ENCODE measurements at places on chromosomes 3 and 15. TPM values are rescaled to one million over a fixed set of nuclear protein-coding genes. Genes with fewer than 3 reads are reported as not detected.

DNA sequence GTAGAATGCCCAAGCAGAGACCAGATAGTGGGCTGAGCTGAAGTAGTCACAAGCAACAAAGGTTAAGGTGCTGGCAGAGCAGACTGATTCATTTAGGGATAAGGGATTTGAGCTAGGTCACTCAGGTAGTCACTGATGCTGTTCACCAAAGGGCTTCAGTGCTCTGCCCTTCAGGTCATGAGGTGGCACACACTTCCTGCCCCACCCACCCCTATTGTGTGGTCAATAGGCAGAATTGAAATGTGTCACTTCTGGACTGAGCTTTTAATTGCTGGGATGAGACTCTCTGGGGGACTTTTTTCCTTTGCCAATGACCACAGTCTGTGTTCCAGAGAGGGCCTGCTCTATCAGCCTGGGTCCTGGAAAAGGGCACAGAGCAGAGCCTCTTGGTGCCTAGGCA lies 2.9 kb upstream of the DIS3L start:
- no peaks in the 10 kb centered on the region for H3K36me3 ChIP-seq
- no peak for DNase-seq
- H3K4me3 ChIP-seq = no peak overlapping the region
- no peaks in the 10 kb centered on the region for H3K4me1 ChIP-seq
- no peak overlapping the region for H3K27ac ChIP-seq

GRCh38 chr15:73571346-73571745 lies 61.8 kb downstream of the NPTN start:
- H3K27ac ChIP-seq = no peak overlapping the region
- no peaks in the 10 kb centered on the region for H3K36me3 ChIP-seq
- no peak overlapping the region for H3K4me3 ChIP-seq
- no peaks in the 10 kb centered on the region for H3K27me3 ChIP-seq
- DNase-seq = no peak
- no peaks in the 10 kb centered on the region for H3K4me1 ChIP-seq

DNA sequence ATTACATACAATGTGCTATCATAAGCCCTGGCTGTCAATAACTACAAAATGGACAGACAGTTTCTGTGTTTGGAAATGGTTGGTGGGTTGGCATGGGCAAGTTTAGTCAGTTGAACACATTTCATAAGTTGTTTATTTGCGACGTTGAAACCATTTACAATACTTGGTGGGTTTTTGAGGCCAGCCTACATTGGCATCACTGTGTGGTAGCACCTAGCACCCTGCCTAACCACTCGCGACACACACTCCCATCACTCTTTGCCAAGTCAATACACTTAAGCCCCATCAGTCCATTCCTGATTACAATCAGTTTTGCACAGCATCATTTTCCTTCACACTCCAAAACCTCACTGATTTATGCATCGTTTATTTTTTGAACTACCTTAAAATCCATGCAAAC lies 13.8 kb downstream of the PROK2 start:
- H3K27ac ChIP-seq = no peak overlapping the region
- no peaks in the 10 kb centered on the region for H3K4me1 ChIP-seq
- H3K4me3 ChIP-seq = no peak overlapping the region
- no peaks in the 10 kb centered on the region for H3K36me3 ChIP-seq
- DNase-seq = no peak

GRCh38 chr3:59677747-59678702 lies 628.2 kb upstream of the CFAP20DC start:
- no peaks in the 10 kb centered on the region for H3K27me3 ChIP-seq
- no peak overlapping the region for H3K4me3 ChIP-seq
- no peaks in the 10 kb centered on the region for H3K36me3 ChIP-seq
- DNase-seq = no peak

DNA sequence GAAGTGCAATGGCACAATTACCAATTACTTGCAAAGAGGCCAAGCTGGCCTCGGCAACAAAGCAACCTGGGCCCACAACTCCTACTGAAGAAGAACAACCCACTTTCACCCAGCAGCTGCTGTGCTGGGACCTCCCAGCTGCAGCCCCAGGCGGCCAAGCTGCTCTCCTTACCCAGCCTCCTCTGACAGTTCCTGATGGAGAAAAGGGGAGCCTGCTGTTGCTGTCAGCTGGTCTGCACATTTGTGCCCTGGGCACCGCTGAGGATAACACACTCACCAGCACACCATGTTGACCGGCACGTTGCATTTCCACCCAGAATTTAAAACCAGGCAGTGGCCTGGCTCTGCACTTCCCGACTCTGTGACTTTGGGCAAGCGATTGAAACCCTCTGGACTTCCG lies 33.6 kb downstream of the SSUH2 start:
- peaks cover 3% of the 10 kb centered on the region for H3K4me1 ChIP-seq
- no peak overlapping the region for H3K4me3 ChIP-seq
- H3K27me3 ChIP-seq = no peaks in the 10 kb centered on the region
- no peaks in the 10 kb centered on the region for H3K36me3 ChIP-seq

DNA sequence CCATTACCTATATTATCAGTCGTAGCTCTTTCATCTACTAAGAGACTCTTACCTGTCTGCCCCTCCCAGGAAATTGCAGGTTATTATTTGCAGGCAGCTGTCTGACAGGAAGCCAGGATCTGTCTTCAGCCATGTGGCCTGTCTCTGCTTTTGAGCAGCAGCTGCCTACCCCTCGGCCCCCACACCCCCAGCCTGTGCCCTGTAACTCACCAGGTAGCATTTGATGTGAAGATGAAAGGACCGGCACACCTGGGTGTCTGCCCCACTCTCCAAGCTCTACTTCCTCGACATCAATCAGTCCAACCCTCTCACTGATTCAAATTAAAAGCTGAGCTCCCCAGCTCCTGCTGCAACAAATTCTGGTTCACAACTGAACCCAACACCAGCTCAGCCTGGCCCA lies 197.2 kb upstream of the CTNNB1 start:
- no peaks in the 10 kb centered on the region for H3K36me3 ChIP-seq
- H3K27ac ChIP-seq = no peak overlapping the region
- H3K27me3 ChIP-seq = no peaks in the 10 kb centered on the region

DNA sequence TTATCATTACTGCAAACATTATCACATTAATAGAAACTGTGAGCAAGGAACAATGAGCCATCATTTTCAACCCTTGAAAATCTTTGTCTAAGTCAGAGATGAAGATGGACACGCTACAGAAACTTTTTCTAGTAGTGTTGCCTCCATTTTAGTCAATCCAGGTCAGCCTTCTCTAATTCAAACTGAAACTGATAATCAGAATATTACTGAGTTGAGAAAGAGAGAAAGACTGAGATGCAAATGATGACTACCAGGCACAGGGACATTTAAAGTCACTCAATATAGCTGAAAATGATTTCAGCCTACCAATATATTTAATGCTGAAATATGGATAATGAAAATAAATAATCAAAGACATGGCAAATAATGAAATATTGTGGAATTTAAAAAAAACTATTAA lies 261.4 kb downstream of the GBE1 start:
- H3K27ac ChIP-seq = no peak overlapping the region
- no peak overlapping the region for H3K4me3 ChIP-seq
- H3K4me1 ChIP-seq = no peaks in the 10 kb centered on the region
- H3K36me3 ChIP-seq = no peaks in the 10 kb centered on the region
- no peak for DNase-seq

- H3K4me3 ChIP-seq = no peak overlapping the region
- no peaks in the 10 kb centered on the region for H3K27me3 ChIP-seq
- no peak for DNase-seq
These were observed 39.3 kb downstream of the ATP1B3 start for GRCh38 chr3:141915766-141916165.

DNA sequence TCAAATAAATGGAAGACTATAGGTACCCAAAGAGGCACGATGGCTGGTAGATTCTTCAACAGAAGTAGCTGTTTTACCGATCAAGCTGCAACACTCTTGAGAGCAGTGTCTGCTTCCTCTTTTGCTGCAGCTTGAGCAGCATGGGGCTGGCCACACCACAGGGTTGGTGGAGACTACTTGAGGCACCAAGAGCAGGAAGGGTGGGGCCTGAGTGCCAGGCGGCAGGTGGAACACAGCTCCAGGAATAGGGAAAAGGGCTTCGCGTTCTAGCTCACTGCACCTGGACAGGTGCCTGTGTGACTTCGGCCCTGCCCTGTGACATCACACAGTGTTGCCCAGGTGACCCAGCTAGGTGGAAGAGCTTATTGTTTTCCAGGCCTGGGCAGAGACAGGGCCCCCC lies at the start of gene CCDC33:
Gene CCDC33, plus strand, starts transcription at position 365 of the 400 bp plus-strand sequence. CDS start 394 bp downstream, outside the sequence.
- no peak within 1 kb of the TSS for H3K4me3 ChIP-seq
- no peak within 1 kb of the TSS for H3K27ac ChIP-seq
- no peaks in the 10 kb centered on the region for H3K36me3 ChIP-seq
- H3K4me1 ChIP-seq = no peaks in the 10 kb centered on the region
- no peaks in the 10 kb centered on the region for H3K27me3 ChIP-seq
- DNase-seq = no peak

GRCh38 chr3:24608701-24609390 lies 114.2 kb upstream of the THRB start:
- no peaks in the 10 kb centered on the region for H3K4me1 ChIP-seq
- no peak for DNase-seq
- H3K36me3 ChIP-seq = no peaks in the 10 kb centered on the region
- H3K4me3 ChIP-seq = no peak overlapping the region

DNA sequence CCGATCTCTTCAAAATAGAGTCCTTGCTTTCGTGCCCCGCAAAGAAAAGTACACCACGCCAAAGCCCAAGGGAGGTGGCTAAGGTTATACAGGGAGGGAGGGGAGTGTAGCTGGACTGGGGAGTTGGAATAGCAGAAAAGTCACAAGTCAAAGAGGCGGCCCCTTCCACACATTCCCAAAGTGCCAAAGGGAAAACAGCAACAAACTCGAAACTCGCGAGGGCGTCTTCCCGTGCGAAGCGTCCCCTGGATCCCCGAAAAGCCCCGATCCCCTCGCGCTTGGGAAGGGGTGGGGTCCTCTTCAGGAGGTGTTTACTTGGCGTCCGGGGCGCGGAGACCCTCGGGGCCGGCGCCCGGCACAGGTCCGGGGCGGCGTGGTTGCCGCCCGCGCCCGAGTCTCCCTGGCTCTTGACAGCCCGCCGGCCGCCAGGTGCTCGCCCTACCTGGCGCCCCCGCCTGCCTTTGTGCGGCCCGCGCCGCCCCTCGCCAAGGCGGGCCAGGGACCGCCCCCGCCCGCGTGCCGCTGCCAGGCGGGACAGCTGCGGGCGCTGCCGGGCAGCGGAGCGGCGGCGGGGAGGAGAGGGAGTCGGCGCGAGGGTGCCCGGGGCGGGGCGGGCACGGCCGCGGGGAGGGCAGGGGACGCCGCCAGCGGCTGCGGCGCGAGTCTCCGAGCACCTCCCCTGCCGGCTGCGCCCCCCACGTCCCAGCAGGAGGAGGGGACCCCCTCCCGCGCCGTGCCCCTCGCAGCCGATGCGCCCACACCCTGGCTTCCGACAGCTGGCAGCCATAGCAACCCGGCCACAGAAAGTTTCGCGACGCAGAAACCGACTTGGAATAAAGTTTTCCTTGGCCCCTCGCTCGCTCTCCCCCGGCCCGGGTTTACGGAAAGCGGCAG lies 966 bp downstream of the MYO1E start:
- H3K4me3 ChIP-seq = peak overlapping the region; percentile 89
- H3K27me3 ChIP-seq = no peaks in the 10 kb centered on the region
- H3K4me1 ChIP-seq = no peaks in the 10 kb centered on the region
- peak overlapping the region; percentile 93 for H3K27ac ChIP-seq
- H3K36me3 ChIP-seq = no peaks in the 10 kb centered on the region
- peak; percentile 19 for DNase-seq

GRCh38 chr15:70722266-70723121 lies 40.9 kb downstream of the UACA start:
- H3K4me3 ChIP-seq = no peak overlapping the region
- DNase-seq = no peak
- H3K4me1 ChIP-seq = no peaks in the 10 kb centered on the region
- H3K36me3 ChIP-seq = no peaks in the 10 kb centered on the region
- H3K27me3 ChIP-seq = no peaks in the 10 kb centered on the region

- H3K27me3 ChIP-seq = no peaks in the 10 kb centered on the region
- no peak overlapping the region for H3K4me3 ChIP-seq
- peak; percentile 75 for DNase-seq
- H3K36me3 ChIP-seq = no peaks in the 10 kb centered on the region
- peak overlapping the region; percentile 82 for H3K27ac ChIP-seq
- H3K4me1 ChIP-seq = peaks cover 3% of the 10 kb centered on the region
These were observed 18.2 kb downstream of the PIF1 start for GRCh38 chr15:64807051-64807749.

DNA sequence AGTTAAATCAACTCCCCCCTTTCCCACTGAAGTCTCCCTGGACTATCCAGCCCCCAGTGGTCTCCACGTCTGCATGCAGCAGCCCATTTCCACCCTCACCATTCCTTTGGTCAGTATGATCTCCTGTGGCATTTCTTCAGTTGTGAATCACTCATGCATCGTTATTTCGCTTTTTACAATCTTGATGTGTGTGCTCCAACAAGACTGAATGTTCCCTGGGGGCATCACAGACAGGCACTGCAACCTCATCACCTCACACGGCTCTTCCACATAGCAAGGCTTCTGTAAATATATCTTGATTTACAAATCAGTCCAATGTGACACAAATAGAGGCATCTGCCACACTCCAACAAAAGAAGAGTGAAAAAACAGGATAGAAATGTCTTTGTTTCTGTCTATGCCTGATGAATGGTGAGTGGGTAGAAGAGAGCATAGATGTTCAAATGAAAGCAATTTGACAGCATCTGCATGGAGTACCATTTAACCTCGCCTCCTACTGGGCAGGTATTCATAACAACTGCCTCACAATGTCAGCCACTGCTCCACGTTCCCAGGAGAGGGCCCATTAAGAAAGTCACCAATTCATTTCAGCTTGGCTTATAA lies 5.2 kb downstream of the HEG1 start:
- peaks cover 4% of the 10 kb centered on the region for H3K4me1 ChIP-seq
- no peak for DNase-seq
- no peak overlapping the region for H3K4me3 ChIP-seq
- no peaks in the 10 kb centered on the region for H3K36me3 ChIP-seq

DNA sequence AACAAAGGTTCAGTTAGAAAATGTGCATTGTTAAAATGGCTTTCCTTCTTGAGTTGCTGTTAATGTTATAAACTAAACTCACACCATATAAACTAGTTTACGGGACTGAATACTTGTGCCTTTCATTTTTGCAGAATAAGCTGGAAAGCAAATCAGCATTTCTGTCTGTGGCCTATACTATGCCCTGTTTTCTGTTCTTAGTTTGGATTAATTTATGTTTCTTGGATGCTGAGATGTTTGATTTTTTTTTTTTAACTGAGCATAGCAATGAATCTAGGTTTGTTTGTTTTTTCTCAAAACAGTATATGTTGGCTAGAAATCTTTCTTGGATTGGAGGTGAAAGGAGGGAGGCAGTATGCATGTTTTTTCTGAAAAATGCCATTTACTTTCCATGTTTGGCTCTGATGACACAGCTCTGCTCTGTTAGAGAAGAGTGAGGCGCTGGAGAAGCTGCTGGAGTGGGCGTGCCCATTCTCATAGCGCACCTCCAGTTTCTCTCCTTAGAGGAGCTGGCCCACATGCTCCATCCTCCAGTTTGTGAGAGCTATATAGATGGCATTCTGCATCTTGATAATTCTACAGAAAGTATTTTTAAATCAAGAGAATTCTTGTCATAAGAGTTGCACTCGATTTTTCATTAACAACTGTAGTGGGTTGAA lies 423.6 kb upstream of the TPM1 start:
- H3K27ac ChIP-seq = no peak overlapping the region
- no peaks in the 10 kb centered on the region for H3K4me1 ChIP-seq
- H3K4me3 ChIP-seq = no peak overlapping the region
- no peak for DNase-seq
- no peaks in the 10 kb centered on the region for H3K27me3 ChIP-seq
- H3K36me3 ChIP-seq = no peaks in the 10 kb centered on the region

Gene PLA2G4D
- total RNA-seq = not detected

Gene ISL2
- 0.48 TPM for total RNA-seq

Gene CTXND1
- total RNA-seq = not detected

Gene PLSCR2
- not detected for total RNA-seq

Gene GRM2
- total RNA-seq = not detected

Gene AZI2
- total RNA-seq = 129 TPM

Gene ROPN1
- not detected for total RNA-seq

Gene SPINK8
- not detected for total RNA-seq

Gene MAPKBP1
- 5.9 TPM for total RNA-seq

Gene GOLGA6L4
- 2.4 TPM for total RNA-seq

All from uterus (tissue), 4 donors.